ACHN (cell line): ENCODE measurements at places on chromosomes 3 and 15.
A peak's percentile ranks its signal among the peaks of the same experiment; 100 is the strongest.

GRCh38 chr15:29566914-29567313 lies 255.4 kb downstream of the TJP1 start:
- DNase-seq, result peak; percentile 77

GRCh38 chr3:140467796-140468315 lies 210.0 kb upstream of the TRIM42 start:
- no peak for DNase-seq

DNA sequence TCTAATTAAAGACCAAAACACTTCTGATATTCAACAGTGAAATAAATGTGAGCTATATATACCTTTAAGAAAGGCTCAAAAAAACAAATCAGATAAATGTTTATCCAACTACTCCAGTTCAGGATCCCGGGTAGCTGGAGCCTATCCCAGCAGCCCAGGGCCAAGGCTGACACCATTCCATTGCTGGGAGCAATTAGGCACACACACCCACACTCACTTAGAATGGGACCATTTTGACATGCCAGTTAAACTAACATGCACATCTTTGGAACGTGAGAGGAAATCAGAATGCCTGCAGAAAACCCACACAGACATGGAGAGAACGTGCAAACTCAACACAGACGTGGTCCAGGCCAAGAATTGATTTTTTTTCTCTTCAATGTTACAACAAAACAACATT lies 30.0 kb upstream of the PLSCR4 start:
- no peak for DNase-seq

- DNase-seq, result no peak
These were observed 83.5 kb downstream of the PCSK6 start for GRCh38 chr15:101406036-101406435.

GRCh38 chr3:112606098-112606497 lies 34.8 kb downstream of the CCDC80 start:
- DNase-seq, result no peak

DNA sequence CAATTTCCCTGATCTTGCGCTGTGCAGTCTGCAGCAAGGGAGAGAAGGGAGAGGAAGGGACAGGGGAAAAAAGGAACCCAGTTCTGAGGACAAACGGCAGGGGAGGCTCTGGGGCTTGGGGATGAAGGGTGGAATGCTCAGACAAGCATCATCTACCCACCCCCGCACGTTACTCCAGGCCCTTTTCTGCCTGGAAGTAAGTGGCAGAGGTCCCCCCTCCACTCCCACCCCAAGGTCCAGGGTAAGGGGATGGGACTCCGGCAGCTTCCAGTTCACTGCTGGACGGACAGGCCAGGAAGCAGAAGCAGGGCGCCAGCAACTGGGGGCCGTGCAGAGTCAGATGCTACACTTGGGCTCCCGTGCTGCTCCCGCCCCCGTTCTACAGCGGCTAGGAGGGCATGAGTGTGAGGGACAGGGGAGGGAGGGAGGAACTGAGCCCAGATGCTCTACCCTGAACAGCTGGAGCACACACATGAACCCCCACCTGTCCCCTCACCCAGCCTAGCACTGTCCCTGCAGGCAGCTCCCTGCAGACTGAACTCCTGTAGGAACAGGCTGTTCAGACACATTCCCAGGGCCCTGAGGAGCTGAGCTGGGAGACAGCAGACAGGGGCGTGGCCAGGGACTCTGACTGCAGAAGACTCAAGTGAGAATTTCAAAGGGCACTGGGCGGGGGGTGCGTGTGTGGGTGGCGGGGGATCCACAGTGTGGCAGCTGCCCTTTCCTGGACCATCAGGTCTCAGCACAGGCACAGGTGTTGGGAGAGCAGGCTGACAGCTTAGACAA lies 59.7 kb downstream of the SENP2 start:
- no peak for DNase-seq

GRCh38 chr3:35537265-35537664 lies 102.1 kb upstream of the ARPP21 start:
- no peak for DNase-seq

DNA sequence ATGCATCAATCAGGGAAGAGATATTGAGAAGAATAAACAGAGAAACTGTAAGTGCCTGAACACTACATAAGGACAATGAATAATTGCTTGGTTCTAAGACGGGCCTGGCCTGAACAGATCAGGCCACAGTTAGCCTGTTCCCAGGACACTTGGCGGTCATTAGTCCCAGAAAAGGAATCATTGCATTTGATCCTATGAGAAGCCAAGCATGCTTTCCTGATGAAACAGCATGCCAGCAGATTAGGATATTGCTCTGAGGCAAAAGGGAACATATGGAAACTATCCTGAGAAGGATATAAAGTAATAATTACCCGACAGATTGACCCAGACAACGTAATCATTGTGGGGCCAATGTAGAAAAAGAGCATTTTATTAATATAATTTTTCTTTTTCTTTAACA lies 51.9 kb downstream of the STRIT1 start:
- no peak for DNase-seq
